ENCODE measurements at places on chromosomes 3 and 15.

GRCh38 chr15:96331945-96332636 is 1.6 kb downstream of the NR2F2 start:
- peak; percentile 39 for DNase-seq

GRCh38 chr3:133940536-133940935 is 44.9 kb upstream of the RAB6B start:
- DNase-seq = no peak

DNA sequence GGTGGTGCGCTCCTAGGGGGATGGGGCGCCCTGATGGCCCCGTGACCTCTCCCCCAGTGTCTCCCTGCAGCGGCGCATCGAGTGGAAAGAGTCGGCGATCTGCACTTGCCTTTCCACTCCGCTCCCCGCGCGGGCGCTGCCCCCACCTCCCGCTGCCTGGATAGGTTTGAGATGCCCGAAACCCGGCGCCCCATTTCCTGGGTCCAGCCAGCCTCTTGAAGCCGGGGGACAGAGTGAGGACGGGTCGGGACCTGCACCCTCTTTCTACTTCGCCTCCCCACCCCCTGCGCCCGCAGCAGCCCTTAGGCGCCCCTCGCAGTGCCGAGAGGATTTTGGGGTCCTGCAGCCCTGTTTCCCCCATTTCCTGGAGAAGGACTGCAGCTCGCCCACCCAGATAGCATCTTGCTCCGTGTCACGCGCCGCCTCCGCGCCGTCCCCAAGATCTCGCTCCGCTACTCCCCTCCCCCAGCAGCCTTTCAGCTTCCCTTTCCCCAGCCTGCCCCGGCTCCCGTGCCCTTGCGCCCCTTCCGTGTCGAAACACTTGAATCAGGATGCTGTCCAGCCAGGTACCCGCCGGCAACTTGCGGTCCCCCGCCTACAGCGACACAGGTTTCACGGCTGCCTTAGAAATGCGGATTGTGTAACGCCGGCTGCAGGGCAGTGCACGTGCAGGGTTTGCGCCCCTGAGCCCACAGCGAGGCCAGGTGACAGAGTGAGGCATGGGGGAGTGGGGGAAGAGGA is 519 bp downstream of the ABHD6 start:
- DNase-seq = peak; percentile 54

DNA sequence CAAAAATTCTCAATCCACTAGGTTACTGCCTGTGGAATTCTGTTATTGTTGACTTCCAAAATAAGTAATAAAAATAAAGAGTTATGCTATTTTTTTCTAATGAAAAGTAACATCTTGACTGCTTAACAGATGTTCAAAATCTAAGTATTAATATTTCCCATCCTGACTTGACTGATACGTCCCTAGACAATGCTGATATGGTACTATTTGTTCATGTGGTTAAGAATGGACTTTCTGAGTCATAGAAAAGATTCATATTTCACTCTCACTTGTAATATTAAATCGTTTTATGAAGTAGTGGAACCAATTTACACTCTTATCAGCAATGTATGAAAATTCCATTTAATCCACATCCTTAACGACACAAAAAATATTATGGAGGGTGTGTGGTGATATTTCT is 104.8 kb upstream of the PLSCR5 start:
- DNase-seq = no peak

DNA sequence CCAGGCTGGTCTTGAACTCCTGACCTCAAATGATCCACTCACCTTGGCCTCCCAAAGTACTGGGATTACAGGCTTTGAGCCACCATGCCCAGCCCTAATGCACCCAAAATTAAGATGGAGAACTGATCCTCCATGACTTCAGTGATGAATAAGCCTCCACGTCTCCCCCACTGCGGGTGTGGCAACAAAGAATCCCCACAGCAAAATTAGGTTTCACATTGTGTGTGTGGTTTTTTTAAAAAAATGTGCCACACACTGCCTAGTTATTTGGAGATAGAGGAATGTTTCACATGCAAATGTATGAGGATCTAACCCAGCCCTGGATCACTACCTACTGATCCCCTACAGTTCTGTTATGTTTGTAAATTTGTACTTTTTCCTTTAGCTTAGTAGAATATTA is 17.3 kb downstream of the HDAC11 start:
- DNase-seq = no peak

- DNase-seq = no peak
These were observed 32.4 kb upstream of the PDZRN3 start for GRCh38 chr3:73657186-73657585.

DNA sequence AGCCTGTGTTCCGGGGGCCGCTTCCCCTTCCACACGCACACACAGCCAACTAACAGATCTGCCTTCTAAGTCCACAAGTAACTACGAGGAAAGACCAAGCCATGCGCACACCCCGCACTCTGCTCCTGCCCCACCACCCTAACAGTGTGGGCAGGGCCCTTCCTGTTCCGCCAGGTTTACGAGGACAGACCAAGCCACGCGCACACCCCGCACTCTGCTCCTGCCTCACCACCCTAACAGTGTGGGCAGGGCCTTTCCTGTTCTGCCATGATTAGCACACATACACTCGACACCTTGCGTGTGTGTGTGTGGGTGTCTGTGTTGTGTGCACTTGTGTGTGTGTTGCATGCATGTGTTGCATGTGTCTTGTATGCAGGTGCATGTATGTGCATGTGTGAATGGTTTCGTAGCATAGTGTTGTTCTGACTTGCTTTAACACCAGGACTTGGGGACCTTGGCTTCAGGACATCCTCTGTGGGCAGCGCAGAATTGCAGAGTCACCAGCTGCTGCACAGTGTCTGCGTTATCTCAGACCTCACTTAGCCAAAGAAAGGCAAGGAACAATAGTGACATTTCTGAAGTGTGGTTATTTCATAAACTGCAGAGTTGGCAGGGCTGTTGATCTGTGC is 114.4 kb downstream of the CHSY1 start:
- DNase-seq = no peak
